CD4-positive, alpha-beta T cell treated with Interleukin-15 for 1 hour (primary cell): ENCODE measurements at places on chromosomes 2 and 18.

DNA sequence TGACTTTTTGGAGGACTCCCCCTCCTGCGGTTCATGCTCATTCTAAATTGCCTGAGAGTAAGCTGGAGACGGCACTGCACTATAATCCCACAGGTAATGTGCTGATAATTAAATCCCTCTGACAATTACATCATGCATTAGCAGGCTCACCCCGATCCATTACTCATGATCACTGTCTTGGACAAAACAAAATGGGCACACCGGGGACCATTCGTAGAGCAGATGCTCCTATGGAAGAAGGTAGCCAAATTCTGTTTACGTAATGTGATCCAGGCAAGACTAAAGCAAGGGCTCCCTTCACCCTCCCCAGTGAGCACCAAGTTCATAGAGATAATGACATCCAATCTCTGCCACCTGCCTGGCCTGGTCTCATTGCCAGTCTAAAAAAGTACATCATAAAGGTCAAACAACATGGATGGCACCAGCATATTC lies 657.1 kb upstream of the SOX11 start:
- DNase-seq = no peak

GRCh38 chr2:27014771-27015433 lies 17.9 kb upstream of the TMEM214 start:
- no peak for DNase-seq

DNA sequence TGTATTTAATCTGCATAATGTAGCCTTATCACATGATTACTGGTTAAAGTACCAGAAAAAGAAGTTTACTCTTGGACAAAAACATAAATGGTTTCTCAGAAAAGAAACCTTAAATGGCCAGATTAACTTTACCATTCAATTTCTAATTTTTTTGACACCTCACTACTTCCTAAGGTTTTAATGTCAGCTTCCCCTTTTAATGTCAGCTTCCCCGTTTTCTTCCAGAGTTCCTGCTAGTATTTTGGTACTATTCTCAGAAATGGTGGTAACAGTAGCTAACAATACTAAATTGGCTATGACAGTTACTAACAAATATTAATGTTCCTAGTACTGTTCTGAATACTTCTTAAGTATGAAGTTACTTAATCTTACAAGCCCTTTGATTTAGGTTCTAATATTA lies 22.4 kb upstream of the SLC8A1 start:
- DNase-seq = no peak

- no peak for DNase-seq
Observed at GRCh38 chr2:190722061-190722759, 73.3 kb downstream of the NAB1 start.

DNA sequence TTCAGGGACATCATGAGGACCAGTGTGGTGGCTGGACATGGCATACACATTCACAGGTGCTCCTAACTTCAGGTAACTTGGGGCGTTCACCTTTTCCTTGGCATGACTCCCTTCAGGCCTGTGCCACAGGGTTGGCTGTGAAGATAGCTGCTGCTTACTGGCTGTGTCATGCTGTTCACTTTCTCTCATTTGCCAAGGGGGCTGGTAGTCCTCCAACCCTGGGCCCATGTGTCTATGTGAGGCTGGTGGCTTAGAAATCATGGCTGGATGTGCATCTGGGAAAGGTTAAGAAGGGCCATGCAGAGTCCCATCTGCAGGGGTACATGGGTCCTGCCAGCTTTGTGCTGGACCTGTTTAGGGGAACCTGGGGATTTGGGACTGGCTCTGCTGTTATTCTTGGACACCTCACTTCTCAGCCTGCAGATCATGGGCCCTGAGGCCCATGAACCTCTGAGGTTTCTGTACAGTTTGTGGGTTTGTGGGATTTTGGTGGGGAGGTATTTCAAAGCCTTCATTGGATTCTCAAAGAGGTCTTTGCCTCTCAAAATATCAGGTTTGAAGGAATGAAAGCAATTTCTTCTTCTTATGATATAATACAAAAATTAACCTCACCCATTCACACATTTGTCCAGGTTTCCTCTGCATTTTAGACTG lies 62.9 kb downstream of the FHOD3 start:
- DNase-seq = no peak

DNA sequence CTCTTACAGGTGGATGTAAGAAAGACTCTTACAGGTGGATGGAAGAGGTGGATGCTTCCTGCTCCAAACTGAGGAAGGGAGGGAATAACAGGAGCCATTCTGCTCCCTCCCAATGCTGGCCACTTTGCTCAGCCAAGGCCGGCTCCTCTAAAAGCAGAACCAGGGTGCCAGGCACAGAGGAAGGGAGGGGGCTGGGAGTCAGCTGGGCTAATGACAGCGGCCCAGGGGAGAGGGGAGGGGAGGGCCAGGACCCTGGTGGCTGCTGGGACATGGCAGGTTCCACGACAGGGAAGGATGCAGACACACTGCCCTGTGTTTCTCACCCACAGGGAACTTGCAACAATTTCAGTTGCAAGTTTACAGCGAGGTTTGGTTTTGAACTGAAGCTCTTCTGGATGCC lies 173.4 kb downstream of the ANAPC1 start:
- DNase-seq = no peak

GRCh38 chr2:124319577-124319976 lies 294.5 kb downstream of the CNTNAP5 start:
- DNase-seq = no peak

DNA sequence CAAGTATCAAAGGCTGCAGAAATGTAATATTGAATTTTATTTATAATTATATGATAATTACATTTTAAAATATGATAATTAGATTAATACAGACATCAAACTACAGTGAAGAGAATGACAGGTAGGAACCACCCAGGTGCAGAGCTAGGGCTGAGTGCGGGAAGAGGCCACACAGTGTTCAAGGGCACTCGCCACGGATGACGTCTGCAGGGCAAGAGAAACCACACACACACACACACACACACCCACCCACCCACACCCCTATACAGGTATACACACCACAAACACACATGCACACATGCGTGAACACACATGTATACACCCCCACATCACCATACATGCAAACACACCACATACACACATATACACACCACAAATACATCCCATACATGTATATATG lies 41.2 kb downstream of the MBP start:
- DNase-seq = no peak

- DNase-seq = no peak
Observed at GRCh38 chr2:219056176-219056895, 4.4 kb downstream of the IHH start.

GRCh38 chr2:232432598-232433184 lies 23.3 kb upstream of the ALPI start:
- no peak for DNase-seq

DNA sequence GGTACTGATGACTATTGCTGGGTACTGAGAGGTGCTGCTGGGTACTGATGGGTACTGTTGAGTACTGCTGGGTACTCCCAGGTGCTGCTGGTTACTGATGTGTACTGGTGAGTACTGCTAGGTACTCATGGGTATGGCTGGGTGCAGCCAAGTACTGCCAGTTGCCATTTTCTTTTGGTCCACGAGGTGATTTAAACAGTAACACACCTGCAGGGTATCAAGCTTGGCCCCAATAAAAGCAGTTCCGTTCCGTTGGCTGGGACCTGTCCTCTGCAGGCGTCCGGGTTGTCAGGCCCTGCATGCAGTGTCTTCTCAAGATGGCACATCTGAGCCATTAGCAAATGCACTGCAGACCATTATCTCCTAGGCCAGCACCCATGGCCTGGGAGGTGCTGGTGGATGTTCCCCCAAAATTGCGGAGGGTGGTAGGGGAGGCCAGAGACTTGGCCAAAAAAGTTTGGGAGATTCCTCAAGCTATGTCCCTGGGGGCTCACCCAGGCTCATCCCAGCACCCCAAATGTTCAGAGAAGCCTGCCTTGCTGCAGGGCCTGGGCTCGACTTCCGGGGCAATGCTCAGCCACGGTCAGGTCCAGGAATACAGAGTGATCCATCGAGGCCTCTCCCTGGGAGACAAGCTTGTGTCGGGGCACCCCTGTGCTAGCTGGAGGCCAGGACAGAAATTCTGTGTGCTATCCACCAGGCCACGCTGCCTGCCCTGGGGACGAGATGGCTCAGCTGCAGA lies 165.2 kb downstream of the TWIST2 start:
- DNase-seq = no peak

GRCh38 chr2:241746084-241746483 lies 11.7 kb downstream of the D2HGDH start:
- DNase-seq = no peak

DNA sequence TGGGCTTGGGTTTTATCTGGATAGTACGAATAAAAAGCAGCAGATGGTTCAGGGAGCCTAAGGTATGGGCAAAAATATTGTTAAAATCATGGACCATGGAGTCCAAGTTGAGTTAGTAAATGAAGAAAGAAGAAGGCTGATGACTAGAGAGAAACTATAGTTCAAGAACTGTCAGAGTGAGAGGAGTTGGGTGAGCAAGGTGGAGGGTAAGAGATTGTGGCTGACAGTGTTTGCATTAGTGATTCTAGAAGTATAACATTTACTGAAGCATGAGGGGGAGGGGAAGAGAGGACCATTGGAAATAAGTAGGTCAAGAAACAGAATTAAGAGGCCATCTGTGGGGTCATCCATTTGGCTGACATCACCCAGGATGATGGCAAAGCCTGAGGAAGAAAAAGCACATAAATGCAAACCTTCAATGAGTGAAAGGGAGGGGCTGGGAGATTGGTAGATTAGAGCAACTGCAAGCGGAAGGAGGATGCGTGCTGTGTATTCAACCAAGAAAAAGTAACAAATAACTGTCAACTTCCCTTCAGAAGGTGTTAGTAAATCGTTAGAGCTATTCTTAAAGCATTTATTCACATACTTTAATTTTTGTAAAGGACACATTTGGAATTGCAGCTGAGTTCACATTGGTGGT lies 392.8 kb downstream of the TSN start:
- no peak for DNase-seq
